NCI-H774 (cell line): ENCODE measurements at places on chromosomes 12 and 14.

GRCh38 chr12:44184499-44185206, 348.8 kb downstream of the TMEM117 start:
- DNase-seq, result no peak

GRCh38 chr12:48997719-48998496, 1.3 kb downstream of the DDN start:
- DNase-seq, result peak; percentile 36

- no peak for DNase-seq
Measured at GRCh38 chr12:6036509-6036908, 88.0 kb downstream of the VWF start.

DNA sequence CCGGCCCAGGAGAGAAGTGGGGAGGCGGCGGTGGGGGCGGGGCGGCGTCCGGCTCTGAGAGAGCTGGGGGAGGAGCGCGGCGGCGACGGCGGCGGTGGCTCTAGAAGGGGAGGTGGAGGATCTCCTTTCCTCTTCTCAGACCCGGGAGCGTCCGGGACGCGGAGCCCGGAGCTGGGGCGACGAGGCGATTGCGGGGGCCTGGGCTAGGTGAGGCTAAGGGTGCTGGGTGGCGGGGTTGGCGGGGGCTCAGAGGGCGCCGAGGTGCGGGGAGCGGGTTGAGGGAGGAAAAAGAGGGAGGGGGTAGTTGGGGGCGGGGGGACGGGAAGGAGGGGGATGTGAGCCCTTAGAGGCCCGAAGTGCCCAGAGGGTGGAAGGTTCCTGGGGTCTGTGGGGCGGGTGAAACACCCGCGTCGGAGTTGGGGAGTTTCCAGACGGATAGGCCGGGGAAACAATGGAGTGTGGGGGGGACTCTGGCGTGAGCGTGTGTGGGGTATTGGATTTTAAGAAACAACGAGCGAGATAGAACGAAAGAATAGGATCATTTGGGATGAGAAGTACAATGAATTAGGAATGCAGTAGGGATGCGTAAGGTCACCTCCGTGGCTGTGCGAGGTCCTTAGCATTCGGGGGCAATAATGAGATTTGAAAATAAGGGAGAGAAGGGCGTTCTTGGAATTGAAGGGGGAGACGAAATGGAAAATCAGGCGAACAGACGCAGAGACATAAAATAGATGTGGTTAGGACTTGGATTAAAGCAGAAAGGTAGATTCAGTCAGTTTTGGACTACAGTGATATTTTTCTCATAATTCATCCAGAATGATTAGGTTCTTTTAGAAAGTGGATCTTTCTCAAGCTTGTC, at the start of gene SPATS2:
SPATS2 (plus strand) TSS at position 82 of the 859 bp plus-strand sequence. CDS start 93,551 bp downstream, outside the sequence.
- DNase-seq, result peak; percentile 32

GRCh38 chr12:1466481-1467154, 127.8 kb downstream of the FBXL14 start:
- DNase-seq, result no peak

- no peak for DNase-seq
Measured at GRCh38 chr14:37167151-37168047, 5.0 kb downstream of the SLC25A21 start.

DNA sequence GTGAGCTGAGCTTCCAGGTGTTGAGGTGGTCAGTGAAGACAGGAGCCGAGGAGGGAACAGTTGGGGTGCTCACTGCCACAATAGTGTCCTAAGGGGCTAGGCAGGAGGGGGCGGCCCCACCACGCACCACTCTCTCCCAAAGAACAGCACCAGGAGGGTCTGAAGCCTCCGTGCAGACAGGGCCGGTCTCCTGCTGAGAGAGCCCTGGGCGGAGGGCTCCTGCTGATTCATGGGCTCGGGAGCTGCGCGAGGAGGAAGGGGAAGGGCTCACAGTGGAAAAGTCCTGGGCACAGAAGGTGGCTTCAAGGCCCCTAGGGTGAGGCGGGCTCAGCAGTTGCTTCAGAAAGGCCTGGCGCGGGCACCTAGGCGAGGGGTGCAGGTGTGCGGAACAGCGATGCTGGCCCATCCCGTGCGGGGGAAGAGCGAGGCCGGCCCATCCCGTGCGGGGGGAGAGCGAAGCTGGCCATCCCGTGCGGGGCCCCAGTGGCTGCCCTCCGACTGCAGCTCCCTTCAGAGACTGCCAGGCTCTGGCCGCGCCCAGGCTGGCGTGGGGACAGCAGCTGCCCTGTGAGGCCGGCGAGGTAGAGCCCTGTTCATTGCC, 176.7 kb downstream of the ADGRD1 start:
- no peak for DNase-seq

DNA sequence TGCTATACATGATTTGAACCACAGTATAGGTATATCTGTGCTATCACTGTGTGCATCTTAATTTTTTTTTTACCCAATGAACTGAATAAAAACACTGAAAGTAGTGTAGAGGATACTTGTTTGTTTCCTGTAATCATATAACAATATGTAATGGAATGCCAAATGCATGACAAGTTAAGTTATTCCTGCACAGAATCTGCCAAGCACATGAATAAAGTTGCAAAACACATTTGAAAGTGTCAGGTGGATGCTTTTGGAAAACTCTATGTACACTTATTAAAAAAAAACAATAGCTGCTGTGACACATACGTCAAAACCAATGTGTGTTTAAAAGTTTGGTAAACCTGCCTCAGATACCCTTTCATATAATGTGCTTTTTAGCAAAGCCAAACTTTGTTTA, 1638.1 kb upstream of the SEL1L start:
- DNase-seq, result no peak

GRCh38 chr12:103780992-103781391, 60.0 kb downstream of the NT5DC3 start:
- DNase-seq, result no peak

GRCh38 chr12:104752881-104753280, 205.2 kb downstream of the SLC41A2 start:
- no peak for DNase-seq

GRCh38 chr12:52044292-52044983, 6.8 kb upstream of the NR4A1 start:
- no peak for DNase-seq

GRCh38 chr12:76399040-76399439, 50.8 kb upstream of the BBS10 start:
- DNase-seq, result no peak

- peak; percentile 34 for DNase-seq
Measured at GRCh38 chr14:42556551-42556950, 949.9 kb downstream of the LRFN5 start.

DNA sequence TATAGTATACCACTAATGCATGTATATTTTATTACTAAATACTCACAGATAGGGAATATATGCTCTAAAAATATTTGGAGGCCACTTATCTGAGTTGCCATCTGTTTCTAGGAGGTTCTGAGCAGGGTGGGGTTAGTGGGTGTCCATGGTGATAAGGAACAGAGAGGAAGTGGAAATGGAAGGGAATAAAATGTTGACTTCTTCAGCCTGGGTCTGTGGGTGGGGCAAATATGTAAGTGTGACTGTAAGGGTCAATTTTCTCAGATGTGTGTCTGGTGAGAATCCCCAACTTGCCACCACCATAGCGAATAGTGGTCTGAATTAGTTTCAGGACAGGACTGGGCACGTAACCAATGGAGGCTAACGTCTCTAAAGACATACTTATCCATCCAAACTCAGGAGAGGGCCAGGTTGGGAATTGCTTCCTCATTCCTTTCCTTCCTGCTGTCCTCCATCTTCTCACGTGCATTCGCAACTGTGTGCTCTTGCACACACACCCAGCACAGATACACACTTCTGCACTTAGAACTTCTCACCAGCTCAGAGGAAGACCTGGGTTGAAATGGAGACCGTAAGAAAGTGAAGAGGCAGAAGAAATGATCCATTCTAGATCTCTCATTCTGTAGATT, 54.2 kb upstream of the GZMB start:
- DNase-seq, result no peak

- peak; percentile 39 for DNase-seq
Measured at GRCh38 chr14:25622763-25623162, 572.8 kb upstream of the STXBP6 start.

DNA sequence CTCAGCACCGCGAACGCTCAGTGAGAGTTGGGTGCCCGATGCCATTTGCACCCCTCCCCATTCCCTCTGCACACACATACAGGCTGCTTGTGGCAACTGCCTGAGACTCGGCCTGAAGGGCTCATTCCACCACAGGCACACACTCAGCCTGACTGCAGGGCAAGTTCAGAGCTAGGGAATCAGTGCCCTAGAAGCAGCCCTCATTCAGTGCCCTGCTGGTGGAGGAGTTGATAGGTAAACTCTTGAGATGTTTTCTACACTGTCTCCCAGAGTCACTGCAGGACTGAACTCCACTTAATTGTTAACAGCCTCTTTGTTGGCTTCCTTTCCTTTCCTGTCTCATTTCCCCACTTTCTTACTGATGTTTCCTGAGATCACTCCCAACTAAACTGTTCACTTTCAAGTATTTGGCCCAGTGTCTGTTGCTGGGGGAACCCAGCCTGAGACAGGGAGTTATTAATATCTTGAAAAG, 16.9 kb downstream of the PPP1R36 start:
- no peak for DNase-seq

GRCh38 chr12:110039085-110039807, 9.1 kb downstream of the C12orf76 start:
- peak; percentile 52 for DNase-seq

DNA sequence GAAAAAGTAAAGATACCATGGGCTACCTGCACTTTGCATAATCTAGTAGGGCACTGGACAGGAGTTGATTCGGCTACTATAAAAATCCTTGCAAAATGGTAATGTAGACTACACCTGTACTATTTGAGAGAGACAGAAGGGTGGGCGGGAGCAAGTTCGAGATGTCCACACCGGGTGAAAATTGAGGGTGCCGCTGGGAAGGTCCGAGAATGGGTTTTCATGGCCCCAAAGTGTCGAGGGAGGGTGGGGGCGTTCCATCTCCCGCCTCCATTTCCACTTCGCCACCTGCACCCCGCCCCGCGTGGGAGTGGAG, 648 bp downstream of the SNX6 start:
- DNase-seq, result no peak

- no peak for DNase-seq
Measured at GRCh38 chr12:24049728-24050127, 100.3 kb upstream of the SOX5 start.

DNA sequence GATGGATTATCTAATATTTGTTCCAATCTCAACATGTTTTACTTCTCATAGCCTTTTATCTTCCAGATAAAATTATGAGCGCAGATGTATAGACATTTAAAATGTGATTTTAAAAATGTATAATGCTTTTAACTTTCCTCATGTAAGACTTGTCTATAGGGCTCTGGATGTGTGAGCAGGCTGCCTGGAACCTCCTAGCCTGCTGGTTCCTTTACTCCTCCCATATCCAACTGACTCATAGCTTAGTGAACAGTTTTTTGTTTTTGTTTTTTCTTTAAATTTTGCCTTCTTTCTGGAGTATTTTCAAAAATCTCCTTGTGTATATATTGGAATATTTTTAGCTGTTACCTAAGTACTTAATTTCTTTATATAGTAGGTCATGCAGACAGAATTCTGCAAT, 115.4 kb downstream of the PDE3A start:
- no peak for DNase-seq

- DNase-seq, result no peak
Measured at GRCh38 chr12:89259821-89260220, 92.5 kb downstream of the DUSP6 start.

DNA sequence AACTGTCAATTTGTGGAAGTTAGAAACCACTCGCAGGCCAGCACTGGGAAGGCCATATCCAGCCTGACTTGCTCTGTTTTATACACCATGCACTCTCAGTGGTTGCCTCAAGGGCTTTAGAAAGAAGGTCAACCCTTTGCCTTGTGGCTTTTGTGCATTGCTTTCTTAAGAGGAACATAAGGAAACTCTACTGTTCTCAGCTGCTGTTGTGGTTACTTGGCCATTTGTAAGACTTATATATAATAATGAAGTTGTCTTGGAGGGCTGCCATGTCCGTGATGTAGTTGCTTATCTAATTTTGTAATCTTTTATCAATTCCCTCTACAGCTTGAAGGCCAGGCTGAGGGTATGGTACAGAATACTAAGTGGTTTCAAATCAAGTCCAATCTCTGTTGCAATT, 637.8 kb downstream of the DIO2 start:
- no peak for DNase-seq

DNA sequence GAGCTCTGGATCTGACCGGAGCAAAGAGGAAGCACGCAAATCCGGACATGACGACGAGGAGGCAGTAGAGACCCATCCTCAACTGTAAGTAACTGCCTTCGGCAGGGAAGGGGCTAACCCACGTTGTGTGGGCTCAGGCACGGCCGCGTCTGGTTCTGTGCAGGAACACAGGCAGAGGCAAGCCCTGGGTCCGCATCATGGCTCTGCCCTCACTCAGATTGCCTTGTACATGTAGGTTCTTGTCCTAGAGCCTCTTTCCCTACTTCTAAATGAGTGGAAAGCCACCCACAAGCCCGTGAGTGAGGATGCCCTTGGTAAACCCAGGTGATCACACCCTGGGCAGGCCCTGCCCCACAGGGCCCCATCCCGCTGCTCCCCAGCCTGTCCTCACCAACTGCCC, 8.9 kb upstream of the RPLP0 start:
- DNase-seq, result no peak

DNA sequence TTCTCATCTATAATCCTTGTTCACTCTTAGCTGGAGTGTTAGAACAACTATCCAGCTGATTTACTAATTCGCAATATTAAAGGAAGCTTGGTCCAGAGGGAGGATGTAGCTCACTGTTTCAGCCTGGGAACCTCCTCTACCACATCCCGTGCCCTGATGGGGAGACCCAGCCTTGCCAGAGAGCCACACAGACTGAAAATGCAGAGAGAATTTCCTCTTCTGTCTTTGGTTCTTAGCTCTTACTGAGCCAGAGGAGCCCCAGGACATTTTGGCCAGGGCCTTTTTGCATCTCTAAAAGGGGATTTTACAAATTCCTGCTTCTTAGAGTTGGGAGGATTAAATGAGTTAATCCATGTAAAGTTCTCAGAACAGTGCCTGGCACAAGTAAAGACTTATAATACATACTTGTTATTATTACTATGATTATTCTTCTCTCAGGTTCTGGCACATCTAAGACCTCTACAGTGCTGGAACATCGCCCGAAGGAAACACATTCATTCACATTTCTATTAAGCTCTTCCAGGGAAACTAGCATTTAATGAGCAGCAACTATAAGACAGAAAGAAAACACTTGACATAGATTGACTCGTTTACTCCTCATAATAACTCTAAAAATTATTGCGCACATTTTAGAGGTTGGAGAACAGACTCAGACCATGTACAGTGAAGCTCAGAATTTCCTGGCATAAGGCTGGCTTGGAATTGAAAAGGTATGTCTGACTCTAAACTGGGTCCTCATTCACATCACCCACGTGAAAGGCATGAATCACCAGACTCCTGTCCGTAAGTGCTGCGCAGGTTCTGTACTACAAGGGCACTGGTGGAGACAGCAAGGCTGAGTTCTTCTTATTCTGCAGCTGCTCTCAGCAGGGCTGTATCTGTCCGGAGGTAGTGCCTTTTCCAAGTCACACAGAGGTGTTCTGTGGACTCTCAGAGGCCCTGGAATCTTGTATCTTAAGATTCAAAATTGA, 27.8 kb upstream of the AEBP2 start:
- DNase-seq, result no peak

DNA sequence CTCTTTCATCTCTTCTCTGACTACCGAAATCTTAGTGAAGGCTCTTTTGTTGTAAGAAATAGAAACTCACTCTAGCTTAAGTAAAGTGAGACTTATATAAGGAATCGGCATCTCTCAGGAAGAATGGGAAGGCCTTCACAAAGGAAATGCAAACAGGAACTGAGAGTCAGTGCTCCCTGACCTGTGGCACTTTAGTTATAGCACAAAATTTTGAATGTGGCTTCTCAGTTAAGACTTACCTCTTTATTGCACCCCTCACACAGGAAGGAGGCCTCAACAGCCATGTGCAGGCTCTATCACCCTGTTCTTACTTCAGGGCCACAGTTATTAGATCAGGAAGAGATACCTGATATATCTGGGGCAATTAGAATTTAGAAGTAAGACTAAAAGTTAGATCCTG, 224.7 kb upstream of the EGLN3 start:
- DNase-seq, result no peak
